CD4-positive, alpha-beta T cell (primary cell): ENCODE measurements at places on chromosomes 13 and 19. TPM values are rescaled to one million over a fixed set of nuclear protein-coding genes. Genes with fewer than 3 reads are reported as not detected.

GRCh38 chr13:23928985-23929384 is 31.7 kb upstream of the C1QTNF9B start:
- no peak for DNase-seq

DNA sequence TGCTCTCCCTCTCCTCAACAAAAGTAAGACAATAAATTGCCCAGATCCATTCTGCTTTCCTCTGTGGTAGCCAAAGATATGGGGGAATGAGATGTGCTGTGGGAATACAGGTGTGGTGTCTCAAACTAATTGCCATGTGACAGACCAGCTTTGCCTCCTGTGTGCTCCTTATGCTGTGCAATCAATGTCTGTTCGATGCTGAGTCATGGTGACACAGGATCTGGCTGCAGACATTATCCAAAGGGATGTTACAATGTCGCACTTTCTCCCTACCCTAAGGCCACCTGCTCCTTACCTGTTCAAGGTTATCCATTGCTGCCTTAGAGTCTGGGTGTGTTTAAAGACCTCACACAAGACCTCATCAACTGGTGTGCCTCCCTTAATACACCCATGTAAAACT is 32.5 kb downstream of the FGF14 start:
- no peak for DNase-seq

LGI4 gene
- total RNA-seq, result 0.70 TPM

GRCh38 chr13:42258747-42259146 is 13.2 kb upstream of the AKAP11 start:
- no peak for DNase-seq

APOC4 gene
- not detected for total RNA-seq

GRCh38 chr13:86135856-86136255 is 336.6 kb upstream of the SLITRK6 start:
- no peak for DNase-seq

GRCh38 chr19:19278315-19278714 is 5.2 kb upstream of the TM6SF2 start:
- DNase-seq, result no peak

PABPC3 gene
- total RNA-seq, result 0.20 TPM

DNA sequence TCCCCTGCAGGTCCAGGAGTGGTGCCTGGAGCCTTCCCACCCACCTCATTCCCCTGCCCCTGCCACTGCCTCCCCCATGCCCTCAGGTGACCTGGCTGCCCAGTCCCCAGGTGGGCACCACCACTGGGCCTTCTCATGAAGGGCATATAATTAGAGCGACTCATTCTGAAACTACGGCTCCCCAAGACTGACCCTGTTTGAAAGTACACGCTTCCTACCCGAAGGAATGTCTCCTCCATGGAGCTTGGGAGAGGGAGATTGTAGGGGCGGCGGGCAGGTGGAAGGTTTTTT is 52.6 kb downstream of the GPR12 start:
- no peak for DNase-seq

DNA sequence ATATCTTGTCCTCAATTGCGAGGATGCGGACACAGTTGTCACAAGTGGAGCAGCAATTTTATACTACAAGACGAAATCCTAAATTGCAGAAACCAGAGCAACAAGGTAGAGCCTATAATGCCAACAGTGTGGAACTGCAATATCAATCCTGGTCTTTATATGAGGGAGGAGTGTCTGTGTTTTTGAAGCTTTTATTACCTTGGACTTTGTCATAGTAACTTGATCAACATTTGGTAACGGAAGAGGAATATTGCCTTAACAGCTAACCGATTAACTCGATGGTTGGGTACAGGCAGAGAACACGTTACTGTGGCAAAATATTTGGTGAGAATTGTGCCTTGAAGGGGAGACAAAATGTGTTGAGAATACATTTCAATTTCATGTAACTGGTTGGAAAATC is 661.5 kb downstream of the FGF9 start:
- DNase-seq, result no peak

DNA sequence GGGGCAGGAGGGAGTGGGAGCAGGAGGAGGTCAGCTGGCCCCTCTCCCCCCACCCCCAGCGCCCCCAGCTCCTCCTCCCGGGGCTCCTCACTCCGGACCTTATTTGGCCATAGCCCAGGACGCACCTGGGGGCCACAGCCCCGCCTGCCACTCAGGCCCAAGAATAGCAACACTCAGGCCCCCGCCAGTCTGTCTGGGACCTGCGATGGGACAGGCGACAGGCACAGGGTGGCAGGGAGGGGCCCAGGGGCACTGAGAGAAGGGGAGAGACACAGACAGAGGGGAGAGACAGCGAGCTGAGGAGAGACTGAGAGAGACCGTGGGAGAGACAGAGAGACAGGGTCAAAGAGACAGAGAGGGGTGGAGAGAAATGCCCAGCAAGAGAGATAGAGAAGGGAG is 10.2 kb downstream of the JOSD2 start:
- DNase-seq, result peak; percentile 31

GRCh38 chr13:106153876-106154275 is 381.6 kb downstream of the EFNB2 start:
- DNase-seq, result no peak

C19orf67 gene
- not detected for total RNA-seq

WDR62 gene
- total RNA-seq, result 2.0 TPM

DNA sequence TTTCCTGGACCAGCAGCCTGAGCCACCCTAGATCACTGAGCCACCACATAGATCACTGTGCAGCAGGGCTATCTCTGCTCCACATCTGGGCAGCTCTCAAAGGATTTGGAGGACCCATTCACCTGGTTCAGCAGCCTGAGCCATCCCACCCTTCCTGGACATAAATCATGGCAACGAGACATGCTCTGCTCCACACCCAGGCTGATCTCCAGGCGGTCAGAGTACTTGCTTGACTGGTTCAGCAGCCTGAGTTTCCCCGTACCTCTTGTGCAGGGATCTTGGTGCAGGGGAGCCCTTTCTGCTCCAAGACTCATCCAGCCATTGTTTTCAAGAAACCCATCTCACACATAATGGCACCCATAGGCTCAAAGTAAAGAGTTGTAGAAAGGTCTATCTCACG is 195.3 kb downstream of the LIG4 start:
- DNase-seq, result no peak

FPR3 gene
- not detected for total RNA-seq

DNA sequence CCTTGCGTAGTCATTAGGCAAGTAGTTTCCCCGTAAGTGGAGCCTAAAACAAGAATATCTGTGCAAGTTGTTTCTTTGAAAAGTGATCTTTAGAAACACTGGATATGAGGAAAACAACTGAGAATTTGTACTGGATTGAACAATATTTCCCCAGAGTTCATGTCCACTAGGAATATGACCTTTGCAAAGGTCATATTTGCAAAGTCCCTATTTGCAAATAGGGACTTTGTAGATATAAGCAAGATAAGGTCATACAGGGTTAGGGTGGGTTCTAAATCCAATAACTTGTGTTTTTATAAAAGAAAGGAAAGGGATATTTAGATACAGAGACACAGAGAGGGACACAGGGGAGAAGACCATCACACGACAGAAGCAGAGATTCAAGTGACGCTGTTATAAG is 489.2 kb upstream of the ATXN8OS start:
- no peak for DNase-seq

- DNase-seq, result no peak
Measured at GRCh38 chr19:16585808-16586476, 13.7 kb upstream of the SLC35E1 start.

GRCh38 chr13:36210738-36211137 is 3.6 kb downstream of the SOHLH2 start:
- no peak for DNase-seq

TEKTIP1 gene
- total RNA-seq, result 6.0 TPM
